ENCODE measurements at places on chromosomes 3 and 15.

DNA sequence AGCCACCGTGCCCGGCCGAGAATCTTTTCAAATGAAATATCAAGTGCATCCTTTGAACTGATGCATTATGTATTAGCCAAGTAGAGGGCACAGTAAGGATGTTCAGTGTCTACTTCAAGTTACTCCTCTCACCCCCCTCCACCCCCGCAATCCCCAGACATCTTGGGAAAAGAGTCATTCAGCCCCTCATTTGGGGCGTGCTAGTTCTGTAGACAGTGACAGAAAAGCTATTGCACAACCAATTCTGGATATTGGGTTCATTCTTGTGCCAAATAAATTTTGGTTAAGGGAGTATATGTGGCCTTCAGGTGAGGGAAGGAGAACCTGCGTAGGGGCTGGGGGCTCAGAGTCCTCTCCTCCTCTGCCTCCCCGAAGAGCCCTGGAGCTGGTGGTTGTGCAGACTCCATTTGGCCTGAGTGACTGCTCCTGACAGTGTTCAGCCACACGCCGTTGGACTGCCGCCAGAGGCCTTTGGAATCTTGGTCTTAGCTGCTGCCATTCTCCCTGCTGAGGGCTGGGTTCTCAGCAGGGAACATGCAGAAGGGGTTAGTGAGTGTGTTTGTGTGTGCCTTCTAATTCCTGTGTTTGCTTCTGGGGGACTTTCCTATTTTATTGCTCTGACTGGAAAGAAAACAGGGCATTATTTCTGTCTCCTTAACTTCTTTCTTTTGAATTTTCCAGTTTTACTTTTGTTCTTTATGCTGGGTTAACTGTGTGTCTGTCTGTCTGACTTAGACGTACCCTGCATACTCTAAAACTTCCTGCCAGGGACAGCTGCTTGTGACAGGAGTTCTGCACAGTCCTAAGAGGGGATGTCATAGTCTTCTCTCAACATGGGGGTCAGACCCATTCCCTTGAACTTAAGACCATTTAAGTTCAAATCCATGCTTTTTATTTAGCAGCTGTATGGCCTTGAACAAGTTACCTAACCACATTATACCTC lies 21.0 kb downstream of the RARB start:
- no peak for DNase-seq

DNA sequence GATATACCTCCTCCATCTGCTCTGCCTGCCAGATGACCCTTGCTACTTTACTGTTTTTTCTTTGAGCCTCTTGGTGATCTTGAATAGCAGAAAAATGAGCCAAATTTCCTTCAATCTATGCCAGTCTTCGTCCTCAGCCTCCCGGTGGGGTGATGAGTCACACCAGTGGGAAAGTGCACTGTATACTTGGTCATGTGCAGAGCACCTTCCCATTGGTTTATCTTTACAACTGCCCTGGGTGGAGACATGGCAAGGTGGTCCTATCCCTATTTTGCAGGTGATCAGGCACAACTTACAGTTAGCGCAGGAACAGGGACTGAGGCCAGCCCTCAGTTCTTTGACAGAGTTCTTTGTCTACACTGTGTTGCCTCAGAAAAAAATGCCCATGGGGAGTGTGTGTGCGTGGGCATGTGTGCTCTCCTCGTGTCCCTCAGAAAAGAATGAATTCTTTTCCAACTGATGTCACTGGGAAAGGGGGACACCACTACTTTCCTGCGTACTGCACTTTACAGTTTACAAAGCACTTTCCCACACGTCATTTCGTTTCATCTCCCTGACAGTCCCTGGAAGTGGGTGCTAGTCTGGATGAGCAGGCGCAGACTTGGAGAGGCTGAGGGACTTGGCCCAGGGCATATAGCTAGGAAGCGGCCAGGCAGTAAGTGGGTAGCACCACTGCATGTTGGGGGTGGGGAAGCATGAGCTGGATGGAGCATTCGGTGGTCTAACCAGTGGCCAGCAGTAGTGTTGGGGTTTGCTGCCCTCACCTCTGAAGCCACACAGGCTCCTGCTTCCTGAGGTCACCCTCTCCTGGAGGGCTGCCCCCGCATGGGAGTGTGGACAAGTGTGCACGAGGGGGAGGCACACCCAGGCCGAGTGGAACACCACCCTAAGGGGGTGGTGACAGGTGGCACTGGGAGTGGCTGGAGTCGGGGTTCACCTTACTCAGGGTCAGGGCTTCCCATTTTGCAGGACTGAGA lies 24.1 kb downstream of the SMAD3 start:
- DNase-seq = no peak

DNA sequence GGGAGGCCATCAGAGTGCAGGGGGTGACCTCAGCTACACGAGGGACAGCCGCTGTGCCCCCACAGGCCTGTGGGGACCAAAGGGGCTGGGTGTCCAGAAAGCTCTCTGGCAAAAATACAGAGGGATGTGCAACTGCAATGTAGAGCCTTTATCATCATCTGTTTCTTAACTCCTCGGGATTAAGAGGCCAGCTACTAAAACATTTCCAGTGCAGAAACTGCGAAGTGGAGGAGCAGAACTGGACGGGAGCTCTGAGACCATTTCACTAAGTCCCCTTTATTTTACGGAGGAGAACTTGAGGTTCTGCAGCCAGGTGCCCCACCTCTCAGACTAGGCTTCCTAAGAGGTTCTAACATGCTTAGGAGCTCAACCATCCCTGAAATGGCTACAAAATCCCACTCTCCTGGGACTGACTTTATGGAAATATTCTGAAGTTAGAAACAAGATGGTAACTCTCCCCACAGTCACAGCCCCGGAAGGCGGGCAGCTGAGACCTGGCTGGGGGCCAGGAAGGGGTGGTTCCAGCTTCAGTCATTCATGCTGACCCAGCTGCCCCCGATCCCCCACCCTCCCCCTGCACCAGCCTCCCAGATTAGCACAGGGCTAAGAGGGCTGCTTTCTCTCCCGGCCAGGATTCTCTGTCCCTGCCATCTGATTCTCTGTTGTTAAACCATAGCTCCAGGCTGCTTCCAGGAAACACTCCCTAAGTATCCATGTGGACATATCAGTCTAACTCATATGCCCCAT lies 40.3 kb downstream of the UMPS start:
- DNase-seq = no peak

DNA sequence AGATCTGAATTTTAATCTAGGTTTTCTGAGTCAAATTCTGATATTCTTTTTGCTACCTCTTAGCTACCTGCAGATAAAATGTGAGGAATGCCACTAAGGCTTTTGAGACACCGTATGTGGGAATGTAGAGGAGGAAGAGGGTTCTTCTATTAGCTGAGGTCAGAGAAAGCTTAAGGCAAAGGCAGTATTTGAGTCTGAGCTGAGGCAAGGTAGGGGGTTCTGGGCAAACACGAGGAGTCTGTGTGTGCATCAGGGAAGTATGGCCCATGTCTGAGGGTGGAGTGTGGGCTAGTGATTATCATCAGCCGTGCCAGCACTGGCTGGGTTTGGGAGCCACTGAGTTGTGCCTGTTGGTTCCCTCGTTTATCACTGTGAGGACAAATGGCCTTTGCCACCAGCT lies 181.1 kb downstream of the SOX2 start:
- DNase-seq = no peak

DNA sequence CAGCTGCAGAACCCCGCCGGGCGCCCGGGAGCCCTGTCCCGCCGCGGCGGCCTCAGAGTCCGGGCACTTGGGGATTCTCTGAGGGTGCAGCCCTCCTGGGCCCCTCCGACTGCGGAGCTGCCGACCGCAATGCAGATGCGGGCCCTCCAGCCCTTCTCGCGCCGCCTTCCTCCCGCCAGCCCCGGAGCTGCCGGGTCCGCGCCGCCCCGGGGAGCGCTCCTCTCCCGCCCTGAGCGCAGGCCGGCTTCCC lies 320 bp upstream of the ACAN start:
- no peak for DNase-seq

GRCh38 chr15:91881569-91882297 lies 28.2 kb downstream of the SLCO3A1 start:
- no peak for DNase-seq

Measured in GM04503 (cell line).